ENCODE measurements at places on chromosomes 5 and 9. TPM values are rescaled to one million over a fixed set of nuclear protein-coding genes. Genes with fewer than 3 reads are reported as not detected.

PPP2R2B gene
- total RNA-seq = 1.6 TPM

LRSAM1 gene
- total RNA-seq = 14.0 TPM

GFI1B gene
- 72.4 TPM for total RNA-seq

ZFP37 gene
- 0.27 TPM for total RNA-seq

WASHC1 gene
- 6.2 TPM for total RNA-seq
